Activated CD4-positive, alpha-beta T cell treated with anti-CD3 and anti-CD28 coated beads, Interleukin-2, amount 10 ng/mL, durations not matched to agents 7 days and 5 days (primary cell): ENCODE measurements at places on chromosomes 4 and X.

GRCh38 chrX:2176733-2177132 lies 324.0 kb downstream of the DHRSX start:
- no peak for DNase-seq

DNA sequence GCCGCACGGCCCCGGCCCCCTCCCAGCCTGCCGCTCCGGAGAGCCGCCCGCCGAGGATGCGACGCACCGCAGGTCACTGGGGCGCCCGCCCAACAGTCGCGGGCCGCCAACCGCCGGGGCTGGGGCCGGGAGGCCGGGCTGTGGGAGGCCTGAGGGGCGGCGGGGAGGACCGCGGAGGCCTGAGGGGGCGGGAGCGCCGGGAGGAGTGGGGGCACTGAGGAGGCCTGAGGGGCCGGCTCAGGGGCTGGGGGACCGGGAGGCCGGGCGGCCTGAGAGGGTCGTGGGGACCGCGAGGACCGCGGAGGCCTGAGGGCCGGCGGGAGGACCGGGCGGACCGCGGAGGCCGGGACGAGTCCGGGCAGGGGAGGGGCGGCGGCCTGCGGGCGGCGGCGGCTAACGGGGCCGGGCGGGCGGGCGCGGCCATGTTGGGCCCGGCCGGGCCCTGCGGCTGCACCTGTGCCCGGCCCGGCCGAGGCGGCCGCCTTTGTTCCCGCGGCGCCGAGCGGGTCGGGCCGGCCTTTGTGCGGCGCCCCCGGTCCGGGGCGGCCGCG lies 353 bp downstream of the NSD2 start:
- no peak for DNase-seq

DNA sequence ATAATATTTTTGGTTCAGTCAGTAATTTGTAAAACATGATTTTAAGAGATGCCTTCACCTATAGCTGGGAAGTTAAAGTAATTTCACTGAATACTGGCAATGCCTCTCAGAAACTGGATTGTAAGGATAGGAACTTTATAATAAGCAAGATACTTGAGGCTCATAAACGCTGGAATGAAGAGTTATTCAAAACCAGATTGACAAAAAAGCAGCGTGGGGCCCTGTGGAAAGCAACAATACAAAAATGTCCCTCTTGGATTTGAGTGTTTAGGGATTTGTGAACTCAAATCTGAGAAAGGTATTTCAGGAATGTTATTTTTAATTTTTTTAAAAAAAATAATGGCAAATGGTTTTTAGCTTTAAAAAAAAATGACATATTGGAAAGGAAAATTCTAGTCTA lies 94.6 kb downstream of the ANK2 start:
- DNase-seq = no peak

GRCh38 chrX:10365532-10366265 lies 208.9 kb downstream of the CLCN4 start:
- no peak for DNase-seq

GRCh38 chr4:83618991-83619645 lies 83.2 kb downstream of the GPAT3 start:
- DNase-seq = no peak

DNA sequence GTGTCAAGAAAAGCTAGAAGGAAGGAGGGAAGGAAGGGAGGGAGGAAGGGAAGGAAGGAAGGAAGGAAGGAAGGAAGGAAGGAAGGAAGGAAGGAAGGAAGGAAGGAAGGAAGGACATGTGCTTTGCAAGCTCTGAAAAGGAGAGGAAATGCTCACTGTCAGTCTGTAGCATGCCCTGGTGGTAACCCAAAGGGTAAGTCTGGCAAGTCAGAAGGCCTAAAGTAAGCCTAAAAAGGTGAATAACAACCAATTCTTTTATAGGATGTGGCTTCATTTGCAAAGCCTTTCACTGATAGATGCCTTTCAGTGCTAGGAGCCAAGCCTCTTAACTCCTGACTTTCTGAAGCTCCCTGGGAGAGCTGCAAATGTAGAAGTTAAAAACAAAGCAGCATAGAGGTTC lies 542.6 kb downstream of the CFAP47 start:
- DNase-seq = no peak

DNA sequence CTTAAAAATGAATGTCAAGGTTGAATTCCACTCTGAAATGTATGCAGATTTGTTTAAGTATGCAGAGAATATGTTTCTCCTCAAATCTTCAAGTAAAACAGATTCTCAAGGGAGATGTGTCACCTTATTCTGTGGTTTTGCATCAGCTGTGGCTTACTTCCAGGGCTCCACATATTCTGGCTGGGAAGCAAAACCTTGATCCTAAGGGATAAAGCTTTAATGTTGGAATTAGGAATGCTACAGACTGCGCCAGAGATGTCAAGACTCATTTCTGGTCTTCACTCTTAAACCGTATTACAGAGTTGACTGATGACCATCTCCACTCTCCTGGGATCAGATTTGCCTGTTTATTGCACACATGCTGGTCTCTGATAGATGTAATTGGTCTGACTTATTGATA lies 143.9 kb upstream of the DIPK2B start:
- no peak for DNase-seq

GRCh38 chr4:64911846-64912245 lies 502.6 kb upstream of the TECRL start:
- DNase-seq = no peak

DNA sequence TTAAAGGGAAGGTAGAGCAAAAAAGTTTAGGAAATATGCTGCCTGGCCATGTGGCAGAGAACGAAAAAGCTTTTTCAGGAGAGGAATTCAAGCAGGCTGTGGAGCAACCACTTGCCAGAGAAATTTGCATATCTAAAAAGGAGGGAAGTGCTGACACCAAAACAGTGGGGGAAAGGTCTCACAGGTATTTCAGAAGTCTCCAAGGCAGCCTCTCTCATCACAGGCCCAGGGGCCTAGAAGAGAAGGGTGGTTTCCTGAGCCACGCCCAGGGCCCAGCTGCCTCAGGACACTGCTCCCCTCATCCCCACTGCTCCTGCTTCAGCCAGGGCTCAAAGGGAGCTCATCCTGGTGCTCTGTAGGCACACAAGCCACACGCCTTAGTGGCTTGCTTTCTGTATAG lies 29.9 kb upstream of the STS start:
- no peak for DNase-seq

GRCh38 chr4:46386570-46386969 lies 3.4 kb downstream of the GABRA2 start:
- no peak for DNase-seq

DNA sequence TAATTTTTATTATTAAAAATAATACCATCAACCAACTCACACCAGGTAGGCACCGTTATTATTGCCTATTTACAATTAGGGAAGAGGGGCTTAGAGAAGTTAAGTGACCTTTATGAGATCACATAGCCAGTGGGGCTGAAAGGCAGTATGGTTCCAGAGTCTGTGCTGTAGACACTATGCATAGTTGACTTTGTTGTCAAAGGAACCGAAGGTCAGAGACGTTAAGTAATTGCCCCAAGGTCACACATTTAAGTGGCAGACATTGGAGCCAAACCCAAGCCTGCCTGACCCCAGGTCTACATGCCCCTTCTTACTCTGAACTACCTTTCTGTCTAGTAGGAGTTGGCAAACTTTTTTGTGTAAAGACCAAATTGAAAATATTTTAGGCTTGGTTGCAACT lies 36.4 kb downstream of the RHOH start:
- no peak for DNase-seq

- no peak for DNase-seq
Observed at GRCh38 chr4:159434114-159434870, 331.4 kb downstream of the RAPGEF2 start.

- DNase-seq = no peak
Observed at GRCh38 chrX:41429592-41429991, 17.6 kb upstream of the NYX start.

DNA sequence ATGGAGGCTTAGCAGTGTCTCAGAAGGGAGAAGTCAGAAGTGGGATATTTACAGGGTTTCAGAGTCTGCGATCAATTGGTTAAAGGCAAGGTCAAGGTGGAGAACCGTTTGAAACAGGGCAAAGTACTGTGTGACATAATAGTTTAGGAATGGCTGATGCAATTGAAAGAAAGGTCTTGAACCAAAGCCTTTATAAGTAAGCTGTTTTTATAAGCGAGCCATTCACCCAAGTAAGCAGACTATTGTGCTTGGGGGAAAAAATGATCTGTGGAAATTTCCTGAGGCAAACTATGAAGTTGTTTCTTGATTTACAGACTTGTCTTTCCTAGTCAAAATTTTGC lies 327.3 kb downstream of the CAMK2D start:
- no peak for DNase-seq

DNA sequence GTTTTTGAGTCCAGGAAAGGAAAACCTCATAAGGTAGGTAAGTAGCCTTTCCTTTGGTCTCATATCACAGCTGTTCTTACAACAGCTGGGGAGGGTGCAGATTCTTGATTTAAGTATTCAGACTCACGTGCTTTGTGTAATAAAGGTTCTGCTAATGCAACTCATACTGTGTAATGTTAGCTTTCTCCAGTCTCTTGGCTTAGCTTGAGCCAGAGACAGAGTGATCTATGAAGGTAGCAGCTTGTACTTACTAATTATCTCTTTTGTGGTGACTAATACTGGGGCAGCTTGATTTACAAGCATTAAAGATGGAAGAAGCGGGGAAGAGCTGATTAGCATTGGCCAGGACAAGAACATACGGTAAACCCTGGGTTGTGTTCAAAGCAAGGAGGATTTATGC lies 80.3 kb downstream of the LNX1 start:
- no peak for DNase-seq

DNA sequence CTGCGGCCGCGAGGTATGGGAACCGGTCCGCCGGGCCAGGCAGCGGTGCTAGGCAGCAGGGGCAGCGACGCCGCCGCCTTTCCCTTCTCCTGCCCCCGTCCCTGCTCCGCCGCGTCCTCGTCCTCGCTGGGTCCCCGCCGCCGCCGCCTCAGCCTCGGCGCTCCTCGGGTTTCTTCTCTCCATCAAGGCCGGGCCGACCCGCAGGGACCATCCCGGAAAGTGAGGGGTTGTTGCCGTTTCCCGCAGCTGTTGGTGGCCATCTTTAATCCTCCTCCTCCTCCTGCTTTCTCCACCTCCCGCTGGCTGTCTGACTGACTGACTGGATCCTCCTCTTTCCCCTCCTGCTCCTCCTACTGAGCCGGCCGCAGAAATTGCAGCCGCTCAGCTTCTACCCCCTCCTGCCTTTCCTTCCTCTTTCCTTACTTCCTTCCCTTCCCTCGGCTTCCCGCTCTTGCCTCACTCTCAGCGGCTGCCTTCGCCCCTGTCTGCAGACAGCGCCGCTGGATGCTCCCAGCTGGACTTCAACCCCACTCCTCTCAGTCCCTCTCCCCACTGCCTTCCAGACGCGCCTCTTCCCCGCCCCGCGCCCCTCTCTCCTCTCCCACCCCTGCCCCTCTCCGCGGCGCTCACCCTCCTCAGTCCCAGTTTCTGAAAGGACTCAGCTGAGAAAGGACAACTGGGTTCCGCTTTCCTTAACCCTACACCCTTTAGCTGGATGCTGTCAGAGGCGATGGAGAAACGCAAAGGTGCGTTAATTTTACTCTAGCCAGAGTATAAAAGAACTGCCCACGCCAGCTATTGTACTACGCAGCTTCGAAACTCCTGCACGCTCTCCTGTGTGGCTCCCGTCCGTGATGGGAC lies at the start of gene WDFY3:
Gene WDFY3, minus strand, starts transcription at position 309 of the 861 bp plus-strand sequence. CDS start 106,099 bp downstream, outside the sequence.
- DNase-seq = no peak
